ENCODE measurements at places on chromosomes 7 and 10.

- no peak for DNase-seq
Measured at GRCh38 chr10:103690281-103690680, 165.1 kb downstream of the SH3PXD2A start.

DNA sequence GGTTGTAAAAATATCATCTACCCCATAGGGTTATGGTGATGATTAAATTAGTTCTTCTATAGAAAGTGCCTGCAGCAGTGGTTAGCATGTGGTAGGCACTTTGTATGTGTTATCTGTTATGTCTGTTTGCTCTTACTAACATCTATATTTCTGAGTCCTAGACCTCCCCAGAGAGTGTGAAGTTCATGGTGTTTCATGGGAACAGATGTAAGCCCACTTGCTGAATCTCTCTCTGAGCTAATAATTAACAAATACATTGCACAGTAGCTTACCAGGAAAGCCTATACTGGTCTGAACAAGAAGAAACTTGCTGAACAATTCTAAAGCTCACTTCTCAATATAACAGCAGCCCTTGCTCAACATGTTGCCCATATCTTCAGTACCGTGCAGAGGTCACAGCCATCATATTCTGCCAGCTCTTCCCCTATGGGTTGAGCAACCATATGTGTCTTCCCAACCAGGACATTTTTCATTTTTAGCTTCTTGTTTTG is 100.1 kb downstream of the NPSR1 start:
- no peak for DNase-seq

- DNase-seq = no peak
Measured at GRCh38 chr7:159207951-159208350, 63.3 kb upstream of the VIPR2 start.

DNA sequence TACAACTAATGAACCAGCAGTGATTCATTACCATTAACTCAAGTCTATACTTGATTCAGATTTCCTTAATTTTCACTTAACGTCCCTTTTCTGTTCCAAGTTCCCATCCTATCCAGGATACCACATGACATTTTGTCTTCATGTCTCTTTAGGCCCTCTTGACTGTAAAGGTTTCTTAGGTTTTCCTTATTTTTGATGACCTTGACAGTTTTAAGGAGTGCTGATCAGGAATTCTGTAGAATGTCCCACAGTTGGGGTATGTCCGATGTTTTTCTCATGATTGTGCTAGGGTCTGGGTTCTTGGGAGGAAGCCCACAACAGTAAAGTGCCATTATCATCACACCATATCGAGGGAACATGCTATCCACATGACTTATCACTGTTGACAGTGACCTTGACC is 162.7 kb downstream of the PTPN20 start:
- no peak for DNase-seq

DNA sequence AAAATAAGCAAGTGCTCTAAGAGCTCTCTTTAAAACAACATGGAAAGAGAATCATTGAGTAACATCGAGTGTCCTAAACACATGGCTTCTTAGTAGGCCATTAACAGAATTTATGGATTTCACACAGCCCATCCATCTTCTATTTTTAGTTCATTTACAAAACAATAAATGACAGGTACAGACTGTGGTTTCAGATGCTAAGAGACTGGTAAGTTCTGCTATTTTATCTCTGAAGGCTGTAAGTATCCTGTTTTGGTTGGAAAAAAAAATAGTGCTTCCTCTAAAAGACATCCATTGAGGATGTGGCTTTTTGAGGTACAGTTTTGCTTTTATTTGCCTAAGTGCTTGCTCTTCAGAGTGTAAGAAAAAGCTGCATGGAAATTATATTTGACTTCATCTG is 27.4 kb upstream of the GNAI1 start:
- DNase-seq = peak; percentile 33

DNA sequence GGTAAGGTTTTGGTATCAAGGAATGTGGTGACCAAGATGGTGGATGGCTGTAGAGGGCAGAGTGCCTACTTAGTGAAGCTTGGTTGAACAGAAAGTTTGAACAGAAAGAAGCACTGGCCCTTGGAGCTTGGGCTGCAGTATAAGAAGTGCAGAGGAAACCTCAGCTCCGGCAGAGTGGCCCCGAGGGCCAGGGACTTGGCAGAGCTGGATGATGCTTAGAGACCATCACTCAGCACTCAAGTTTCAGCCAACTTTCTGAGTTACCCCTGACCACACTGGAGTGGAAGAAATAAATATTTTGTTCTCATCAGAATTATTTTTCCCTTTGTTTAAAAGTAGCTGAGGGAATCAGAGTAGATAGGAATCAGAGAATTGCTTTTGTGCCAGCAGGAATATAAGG is 336.7 kb downstream of the C7orf25 start:
- no peak for DNase-seq

GRCh38 chr7:22875470-22875869 is 52.8 kb upstream of the TOMM7 start:
- no peak for DNase-seq

GRCh38 chr7:123714296-123715080 is 34.3 kb downstream of the WASL start:
- no peak for DNase-seq

DNA sequence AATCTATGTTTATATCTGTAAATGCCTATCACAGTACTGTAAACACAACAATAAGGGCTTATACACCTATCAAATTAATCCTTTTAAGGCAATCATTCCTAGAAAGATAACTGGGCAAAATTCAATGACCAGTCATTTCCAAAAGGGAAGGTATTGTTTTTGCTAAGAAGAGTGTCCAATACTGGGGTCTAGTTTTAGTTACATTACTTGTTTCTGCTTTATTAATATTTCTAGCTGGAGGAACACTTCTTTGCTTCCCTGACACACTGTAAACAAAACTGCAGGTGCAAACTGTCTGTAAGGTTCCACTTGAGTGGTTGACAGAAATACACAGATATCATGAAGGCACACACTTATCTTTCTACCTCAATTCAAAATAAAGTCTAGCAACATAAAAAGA is 84.2 kb upstream of the FAM133B start:
- no peak for DNase-seq

DNA sequence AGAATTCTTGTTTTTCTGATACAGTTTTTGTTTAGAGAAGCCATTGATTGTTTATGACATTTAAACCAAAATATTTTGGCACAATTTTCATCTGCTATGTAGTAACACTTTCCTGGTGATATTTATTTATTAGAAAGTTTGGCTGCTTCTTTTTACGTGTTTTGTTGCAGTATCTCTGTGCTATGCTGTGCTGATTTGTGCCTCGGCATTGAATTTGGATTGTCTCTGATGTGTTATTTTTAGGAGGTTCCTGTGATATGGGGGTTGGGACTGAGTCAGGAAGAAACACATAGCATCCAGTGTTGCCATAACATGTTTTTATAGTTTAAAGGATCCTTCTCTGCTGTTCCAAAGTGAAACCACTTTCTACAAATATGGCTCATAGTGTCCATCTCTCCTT is 1197.7 kb upstream of the LRRN3 start:
- no peak for DNase-seq

DNA sequence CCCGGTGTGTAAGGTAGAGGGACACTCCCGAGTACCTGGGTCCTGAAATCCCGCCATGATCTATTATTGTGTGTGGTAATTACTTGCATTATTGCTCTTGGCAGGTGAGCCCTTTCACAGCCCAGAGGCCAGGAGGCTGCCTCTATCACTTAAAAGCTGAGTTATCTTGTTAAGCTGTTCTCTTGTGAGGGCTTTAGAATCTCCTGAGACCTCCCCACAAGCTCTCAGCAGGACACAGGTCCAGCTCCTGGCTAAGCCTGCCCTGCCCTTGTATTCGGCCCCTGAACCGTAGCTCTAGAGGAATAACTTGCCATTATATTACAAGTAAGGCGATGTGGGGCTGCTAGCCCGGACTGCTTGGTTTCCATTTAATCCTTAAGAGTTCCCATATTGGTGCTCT is 13.9 kb downstream of the SND1 start:
- DNase-seq = no peak

DNA sequence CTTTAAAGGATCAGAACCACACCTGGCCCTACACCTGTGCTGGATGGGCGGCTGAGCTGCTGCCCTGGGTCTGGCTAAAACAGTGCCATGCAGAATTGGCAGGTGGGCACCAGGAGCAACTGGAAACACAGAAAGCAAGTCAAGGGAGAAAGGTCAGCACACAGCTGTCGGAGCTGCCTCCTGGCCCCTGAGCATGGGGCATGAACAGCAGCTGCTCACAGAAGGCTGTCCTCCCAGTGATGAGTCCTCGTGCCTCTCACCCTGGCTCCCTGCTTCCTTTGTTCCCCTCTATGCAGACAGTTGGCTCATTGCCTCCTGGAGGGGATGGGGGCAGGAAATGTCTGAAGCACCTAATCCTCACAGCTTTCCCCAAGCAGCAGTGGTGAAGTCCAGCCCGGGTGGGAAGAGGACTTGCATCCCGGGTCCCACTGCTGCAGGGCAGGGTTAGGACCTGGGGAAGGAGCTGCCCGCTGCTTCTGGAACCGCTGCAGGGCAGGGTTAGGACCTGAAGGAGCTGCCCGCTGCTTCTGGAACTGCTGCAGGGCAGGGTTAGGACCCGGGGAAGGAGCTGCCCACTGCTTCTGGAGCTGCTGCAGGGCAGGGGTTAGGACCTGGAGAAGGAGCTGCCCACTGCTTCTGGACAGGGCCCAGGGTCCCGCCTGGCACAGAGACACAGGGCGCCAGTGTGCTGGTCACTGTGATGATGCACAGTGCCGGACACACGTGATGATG is 37.3 kb downstream of the VIPR2 start:
- no peak for DNase-seq

GRCh38 chr7:33054261-33054964 is 8.2 kb downstream of the NT5C3A start:
- no peak for DNase-seq

DNA sequence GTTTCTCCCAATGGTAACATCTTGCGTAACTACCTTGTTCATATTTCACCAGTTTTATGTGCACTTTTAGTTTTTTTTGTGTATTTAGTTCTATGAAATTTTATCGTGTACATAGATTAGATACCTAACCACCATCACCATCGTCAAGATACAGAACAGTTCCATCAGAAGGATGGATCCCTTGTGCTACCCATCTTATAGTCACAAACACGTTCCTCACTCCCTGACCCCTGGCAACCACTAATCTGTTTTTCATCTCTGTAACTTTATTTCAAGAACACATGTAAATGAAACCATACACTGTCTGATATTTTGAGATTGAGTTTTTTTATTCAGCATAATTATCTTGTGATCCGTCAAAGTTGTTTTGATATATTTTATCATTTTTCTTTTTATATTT is 29.9 kb downstream of the FANK1 start:
- DNase-seq = no peak

GRCh38 chr7:43869867-43870240 is 537 bp upstream of the MRPS24 start:
- DNase-seq = no peak

DNA sequence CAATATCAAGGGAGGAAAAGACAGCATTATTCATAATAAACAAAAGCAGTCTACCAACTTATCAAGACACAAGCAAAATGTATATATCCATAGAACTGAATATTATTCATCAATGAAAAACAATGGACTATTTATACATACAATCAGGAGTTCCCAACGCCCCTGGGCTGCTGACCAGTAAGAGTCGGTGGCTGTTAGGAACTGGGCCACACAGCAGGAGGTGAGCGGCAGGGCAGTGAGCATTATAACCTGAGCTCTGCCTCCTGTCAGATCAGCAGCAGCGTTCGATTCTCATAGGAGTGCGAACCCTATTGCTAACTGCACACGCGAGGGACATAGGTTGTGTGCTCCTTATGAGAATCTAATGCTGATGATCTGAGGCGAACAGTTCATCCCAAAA is 71.7 kb upstream of the GPR22 start:
- DNase-seq = no peak

GRCh38 chr7:98841179-98841997 is 28.4 kb downstream of the TMEM130 start:
- DNase-seq = peak; percentile 57

- no peak for DNase-seq
Measured at GRCh38 chr7:28656529-28656928, 244.2 kb downstream of the CREB5 start.

DNA sequence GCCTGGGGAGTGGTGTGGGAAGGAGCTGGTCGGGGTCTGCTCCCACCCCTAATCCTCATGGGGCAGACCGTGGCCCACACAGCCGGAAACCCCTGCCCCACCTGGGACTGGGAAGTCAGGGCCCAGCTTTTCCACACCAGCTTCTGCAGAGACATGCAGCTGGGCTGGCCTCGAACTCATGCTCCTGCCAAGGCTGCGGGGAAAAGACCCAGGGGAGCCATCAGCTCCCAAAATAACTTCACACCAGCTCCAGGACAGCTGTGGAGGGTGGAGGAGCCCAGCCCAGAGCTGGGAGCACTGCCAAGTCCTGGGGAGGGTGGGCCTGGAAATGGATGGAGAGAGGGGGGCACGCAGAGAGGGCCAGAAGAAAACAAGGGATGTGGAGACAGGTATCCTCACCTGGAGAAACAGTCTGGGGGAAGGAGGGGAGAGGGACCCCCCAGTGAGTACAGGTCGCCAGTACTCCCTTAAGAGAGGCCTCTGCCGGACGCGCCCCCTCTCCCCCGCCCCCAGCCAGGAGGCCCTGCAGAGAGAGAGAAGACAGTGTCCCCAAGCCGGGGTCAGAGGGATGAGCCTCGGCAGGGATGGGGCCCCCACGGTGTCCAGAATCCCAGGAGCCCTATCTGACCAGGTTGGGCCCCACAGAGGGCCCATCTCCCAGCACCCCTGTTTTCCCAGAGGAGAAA is 11.5 kb upstream of the GRIFIN start:
- no peak for DNase-seq

GRCh38 chr10:8913720-8914119 is 859.2 kb downstream of the GATA3 start:
- DNase-seq = no peak

- no peak for DNase-seq
Measured at GRCh38 chr7:156993021-156993924, 17.2 kb downstream of the MNX1 start.

DNA sequence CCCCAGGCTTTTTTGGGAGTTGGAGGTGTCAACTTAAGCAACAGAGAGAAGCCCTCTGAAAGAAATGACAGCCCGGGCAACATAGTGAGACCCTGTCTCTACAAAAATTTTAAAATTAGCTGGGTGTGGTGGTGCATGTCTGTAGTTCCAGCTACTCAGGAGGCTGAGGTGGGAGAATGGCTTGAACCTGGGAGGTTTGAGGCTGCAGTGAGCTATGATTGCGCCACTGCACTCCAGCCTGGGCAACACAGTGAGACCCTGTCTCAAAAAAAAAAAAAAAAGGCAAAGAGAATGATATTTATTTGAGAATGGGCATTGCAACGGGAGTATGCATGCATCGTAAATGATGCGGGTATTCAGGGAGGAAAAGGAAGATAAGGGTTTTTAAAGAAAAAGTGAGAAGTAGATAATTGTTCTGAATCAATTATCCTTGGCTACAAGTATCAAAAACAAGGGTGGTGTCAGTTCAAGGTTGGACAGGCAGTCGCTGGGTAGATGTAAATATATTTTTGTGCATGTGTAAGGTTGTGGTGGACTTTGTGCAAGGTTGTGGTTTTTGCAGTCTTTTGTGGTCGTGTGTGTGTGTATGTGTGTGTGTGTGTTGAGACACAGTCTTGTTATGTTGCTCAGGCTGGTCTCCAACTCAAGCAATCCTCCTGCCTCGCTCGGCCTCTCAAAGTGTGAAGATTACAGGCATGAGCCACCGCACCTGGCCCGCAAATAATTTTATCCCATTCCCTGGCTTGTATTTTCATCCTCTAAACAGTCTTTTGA is 65.6 kb downstream of the COL26A1 start:
- DNase-seq = no peak

Measured in CD8-positive, alpha-beta memory T cell (primary cell).